Non-pigmented ciliary epithelial cell (primary cell): ENCODE measurements at places on chromosomes 11 and 22.

DNA sequence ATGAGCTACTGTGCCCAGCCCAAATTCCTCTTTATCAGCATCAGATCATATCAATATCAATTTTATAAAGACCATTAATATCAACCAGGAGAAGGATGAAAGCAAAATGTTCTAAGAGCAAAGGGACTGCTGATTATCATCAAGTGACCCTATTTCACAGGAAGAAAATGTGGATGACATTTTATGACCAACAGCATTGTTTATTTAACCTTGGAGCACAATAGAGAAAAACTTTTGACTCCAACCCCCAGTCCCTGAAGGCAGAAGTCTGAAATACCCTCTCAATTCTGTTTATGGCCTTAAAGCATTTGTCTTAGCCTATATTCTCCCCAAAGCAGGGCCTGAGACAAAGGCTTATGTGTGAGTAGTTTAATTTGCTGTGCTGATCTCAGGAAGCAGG, 11.3 kb upstream of the ALG8 start:
- no peak for DNase-seq

GRCh38 chr22:30694171-30694639, 469 bp upstream of the OSBP2 start:
- no peak for DNase-seq

- DNase-seq, result no peak
Observed at GRCh38 chr11:82003671-82004515, 729.8 kb downstream of the FAM181B start.

- DNase-seq, result no peak
Observed at GRCh38 chr11:101553891-101554292, 29.9 kb downstream of the TRPC6 start.

DNA sequence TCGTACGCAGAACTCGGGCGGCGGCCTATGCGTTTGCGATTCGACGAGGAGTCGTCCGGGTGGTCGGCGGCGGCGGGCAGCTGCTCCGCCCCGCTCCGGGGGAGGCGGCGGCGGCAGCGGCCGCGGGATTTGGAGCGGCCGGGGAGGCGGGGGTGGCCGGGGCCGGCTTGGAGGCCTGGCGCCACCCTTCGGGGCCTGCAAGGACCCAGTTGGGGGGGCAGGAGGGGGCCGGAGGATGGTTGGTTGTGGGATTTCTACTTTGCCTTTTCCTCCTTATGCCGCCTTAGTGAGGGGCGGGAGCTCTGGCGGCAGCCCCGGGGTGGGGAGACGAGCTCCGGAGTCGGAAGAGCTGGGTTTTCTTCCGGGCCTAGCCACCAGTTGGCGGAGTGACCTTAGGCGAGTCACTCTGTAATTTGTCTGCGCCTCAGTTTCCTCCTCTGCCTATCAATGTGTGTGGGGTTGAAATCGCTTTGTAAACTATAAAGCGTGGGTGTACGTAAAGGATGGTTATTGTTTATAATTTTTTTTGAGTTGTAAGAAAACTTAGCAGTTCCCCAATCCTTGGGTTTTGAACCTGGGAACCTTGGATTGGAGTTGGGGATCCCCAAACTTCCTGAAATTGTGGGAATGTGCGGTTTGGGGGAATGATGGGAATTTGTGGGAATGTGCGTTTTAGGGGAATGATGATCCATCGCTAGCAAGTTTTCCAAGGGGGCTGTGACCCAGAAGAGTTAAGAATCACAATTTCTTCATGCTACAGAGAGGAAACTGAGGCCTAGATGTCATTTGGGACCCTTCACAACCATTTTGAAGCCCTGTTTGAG, 679 bp downstream of the TUG1 start:
- no peak for DNase-seq

DNA sequence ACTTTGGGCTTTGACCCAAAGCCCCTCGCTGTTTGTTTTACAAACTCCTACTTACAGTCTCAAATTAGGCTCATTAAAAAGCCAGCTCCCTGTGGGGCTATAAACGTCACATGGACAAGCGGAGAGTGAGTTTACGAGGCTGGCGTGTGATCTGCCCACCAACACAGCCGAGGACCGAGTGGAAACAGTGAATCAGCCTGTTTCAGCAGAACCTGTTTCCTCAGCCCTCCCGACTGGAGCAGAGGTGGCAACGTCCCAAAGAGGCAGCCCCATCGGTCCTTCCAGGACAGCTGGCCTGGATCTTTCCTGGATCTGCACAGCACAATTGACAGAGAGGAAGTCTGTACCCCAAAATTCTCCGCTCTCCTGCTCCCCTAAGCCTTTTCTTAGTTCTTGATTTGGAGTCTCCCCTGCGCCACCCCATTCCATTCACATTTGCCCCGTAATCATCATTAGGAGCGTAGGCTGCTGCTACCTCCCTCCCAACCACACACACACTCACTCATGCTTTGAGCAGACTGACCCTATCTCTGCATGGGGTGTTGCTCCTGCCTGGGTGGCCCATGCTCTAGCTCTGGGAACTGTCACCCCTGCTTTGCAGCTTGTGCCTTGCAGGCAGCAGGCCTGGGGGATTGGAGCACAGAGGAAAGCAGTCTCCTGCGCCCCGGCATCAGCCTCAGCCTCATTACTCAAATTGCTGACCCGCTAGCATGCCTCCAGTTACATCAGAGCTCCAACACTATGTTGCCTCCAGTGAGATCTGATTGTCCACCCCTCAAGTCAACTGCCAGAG, 117.8 kb downstream of the NAT10 start:
- DNase-seq, result peak; percentile 57

- no peak for DNase-seq
Observed at GRCh38 chr22:36259615-36260300, 6.8 kb downstream of the APOL1 start.

DNA sequence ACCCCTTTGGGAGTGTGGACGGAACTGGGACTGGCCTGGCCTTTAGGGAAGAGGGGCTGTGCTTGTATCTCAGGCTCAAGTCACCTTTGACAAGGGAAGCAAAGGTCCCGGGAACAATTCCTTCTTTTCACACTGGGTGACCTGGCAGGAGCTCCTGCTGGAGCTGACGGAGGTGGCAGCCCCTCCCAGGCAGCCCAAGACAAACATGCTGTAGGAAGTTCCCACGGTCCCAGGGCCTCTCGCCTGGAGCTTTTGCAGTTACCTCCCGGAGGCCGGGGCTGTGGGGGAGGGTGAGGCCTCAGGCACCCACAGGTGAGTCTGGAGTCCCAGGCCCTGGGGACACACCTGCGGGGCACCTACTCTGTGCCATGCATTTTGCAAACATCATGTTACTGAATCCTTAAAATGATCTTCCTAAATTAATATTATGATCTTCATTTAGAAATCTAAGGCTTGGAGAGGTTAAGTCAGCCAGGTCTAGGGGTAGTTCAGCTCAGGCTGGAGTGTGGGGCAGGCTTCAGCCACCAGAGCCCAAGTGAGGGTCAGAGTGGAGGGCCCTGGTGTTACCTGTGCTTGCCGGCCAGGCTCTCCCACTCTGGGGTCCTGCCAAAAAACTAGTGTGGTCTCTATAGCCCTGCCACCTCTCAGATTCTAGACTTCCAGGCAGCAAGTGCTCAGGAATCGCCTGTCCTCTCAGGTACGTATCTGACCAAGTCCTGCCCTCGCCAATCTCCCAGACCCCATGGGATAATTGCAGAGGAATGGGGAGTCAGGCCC, 15.7 kb upstream of the MYEOV start:
- no peak for DNase-seq

- DNase-seq, result no peak
Observed at GRCh38 chr11:7418906-7419305, 66.4 kb upstream of the OLFML1 start.

- DNase-seq, result no peak
Observed at GRCh38 chr11:133659538-133660201, 127.4 kb upstream of the OPCML start.

- no peak for DNase-seq
Observed at GRCh38 chr11:3995949-3996554, 98.5 kb upstream of the RRM1 start.

GRCh38 chr11:103690356-103690755, 346.1 kb upstream of the DDI1 start:
- DNase-seq, result no peak

GRCh38 chr11:110293389-110293788, 3.0 kb downstream of the RDX start:
- DNase-seq, result no peak

DNA sequence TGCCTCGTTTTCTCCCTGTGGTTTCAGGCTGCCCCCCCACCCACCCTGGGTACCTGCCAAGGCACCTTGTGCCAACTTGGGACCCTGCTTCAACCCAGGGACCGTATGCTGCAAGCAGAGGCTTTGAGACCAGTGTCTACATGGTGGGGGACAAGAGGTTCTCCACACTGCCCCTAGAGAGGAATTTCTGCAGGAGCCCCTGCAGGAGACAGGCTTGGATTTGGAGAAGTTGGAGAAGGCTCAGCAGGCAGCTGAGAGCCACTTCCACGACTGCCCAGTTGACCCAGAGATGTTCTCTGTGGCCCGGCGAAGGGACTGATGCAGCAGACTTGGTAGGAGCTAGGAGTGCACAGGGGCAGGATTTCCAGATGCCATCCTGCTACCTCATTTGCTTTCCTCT, 20.1 kb upstream of the NNMT start:
- DNase-seq, result no peak

DNA sequence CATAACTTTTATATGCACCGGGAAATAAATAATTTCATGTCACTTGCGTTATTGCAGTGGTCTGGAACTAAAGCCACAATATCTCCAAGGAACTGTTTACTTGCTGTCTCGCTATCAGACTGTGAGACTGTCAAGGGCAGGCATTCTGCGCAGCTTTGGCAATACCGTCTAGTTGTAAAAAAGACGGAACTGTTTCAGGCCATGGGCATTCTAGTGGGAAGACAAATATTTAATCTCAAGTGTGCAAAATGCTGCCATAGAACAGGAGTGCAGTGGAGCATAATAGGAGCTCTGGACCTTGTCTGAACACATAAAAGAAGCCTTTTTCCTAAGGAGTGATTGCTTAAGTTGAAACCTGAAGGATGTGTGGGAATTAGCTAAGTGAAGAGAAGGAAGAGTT, 53.8 kb downstream of the PACS1 start:
- no peak for DNase-seq

GRCh38 chr11:101345891-101346290, 216.3 kb upstream of the PGR start:
- no peak for DNase-seq

DNA sequence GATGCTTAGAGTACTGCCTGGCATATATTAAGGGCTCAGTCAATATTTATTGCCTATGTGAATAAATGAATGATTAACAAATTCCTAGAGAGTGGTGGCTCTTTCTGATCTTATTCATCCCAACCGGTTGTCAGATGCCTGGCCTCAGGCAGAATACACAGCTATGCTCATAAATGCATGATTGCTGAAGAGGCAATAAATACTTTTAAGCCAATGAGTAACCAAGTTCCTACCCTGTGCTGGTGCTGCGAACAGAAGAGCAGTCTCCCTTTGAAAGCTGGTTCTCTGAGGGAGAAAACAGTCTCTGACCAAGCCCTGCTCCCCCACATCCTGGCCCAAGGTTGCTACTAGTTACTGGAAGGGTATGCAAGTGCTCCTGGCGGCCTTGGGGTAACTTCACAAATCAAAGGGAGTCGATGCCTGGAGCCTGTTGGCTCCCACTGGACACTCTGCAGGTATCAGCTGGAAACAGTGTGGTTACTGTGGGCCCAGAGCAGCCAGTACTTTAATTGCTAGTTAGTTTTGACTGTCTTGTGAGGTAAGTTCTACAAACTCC, 2.8 kb downstream of the USH1C start:
- DNase-seq, result no peak

GRCh38 chr22:32917577-32918354, 116.3 kb downstream of the TIMP3 start:
- DNase-seq, result no peak

DNA sequence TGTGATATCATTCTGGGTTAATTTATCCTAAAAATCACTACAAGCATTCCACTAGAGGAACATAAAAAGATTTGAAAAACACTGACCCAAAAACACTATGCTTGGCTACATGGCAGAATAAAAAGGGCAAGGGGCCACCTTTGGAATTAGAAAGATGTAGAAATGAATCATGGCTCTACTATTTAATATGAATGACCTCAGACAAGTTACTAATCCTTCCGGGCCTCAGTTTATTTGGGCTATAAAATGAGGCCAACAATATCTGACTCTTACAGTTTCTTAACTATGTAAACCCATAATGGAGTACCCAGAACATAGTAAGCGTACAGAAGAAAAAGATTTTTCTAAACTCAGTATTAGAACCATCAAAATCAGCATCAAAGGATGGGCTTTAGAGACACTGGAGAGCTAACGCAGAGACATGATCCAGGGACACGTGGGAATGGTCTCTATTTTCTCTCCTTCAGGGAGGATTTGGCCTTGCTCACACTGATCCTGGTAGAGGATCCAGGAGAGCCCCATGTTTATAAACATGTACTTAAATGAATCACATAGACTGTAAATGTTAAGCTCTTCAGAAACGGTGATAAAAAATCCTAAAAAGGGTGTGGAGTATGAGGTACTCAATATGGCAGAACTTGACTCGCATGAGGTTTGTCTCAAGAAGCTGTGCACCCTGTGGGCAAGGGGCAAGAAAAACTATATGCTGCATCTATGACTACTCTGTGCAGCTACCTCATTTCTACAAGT, 288.4 kb upstream of the PITPNB start:
- no peak for DNase-seq

DNA sequence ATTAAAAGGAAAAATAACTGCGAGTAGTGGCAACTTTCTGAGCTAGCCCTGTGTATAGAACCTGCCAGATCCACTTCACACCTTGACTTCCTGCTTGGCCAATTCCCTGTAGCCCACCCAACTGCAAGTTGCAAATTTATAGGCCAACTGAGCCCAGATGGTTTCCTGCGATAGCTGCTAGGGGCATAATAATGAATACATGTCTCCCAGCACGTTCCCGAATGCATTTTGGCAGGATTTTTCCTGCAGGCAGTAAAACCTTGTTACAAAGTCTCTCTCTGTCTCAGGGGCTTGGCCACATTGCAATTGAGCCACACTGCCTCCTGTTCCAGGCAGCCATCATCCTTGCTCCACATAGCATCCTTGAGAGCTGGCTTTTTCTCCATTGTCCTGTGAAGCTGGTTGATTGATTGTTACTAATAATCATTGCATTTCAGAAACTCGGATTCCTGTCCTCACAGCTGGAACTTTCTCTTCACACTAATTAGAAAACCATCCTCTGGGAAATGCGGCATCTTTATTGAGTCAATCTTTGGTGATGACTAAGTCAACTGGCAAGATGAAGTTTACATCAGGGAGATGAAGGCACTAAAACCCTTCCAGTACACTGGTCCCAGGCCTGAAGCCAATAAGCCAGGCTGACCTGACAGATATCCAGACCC, 18.6 kb upstream of the LMO2 start:
- no peak for DNase-seq

DNA sequence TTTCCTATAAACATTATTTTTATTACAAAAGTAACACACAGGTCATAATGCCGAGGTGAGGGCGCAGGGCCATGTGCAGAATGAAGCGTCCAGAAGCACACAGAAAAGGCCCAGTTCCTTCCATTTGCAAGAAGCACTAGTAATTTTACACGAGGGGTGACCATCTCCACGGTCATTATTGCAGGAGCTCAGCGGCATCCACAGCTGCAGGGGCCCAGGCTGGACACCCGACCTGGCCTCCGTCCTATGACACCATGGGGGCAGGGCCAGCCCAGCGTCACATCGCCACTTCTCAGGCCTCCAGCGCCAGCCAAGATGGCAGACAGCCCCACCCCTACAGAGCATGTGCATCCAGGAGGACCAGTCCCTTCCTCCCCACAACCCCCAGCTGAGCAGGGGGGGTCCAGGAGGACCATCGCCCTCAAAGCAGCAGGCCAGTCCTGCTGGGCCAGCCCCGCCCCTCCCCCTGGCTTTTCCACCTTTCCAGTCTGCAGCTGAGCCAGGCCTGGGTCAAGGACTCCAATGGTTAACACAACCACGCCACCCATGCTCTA, 3.5 kb downstream of the IGF2 start:
- DNase-seq, result no peak

GRCh38 chr22:35489239-35489638, 51.4 kb upstream of the RASD2 start:
- no peak for DNase-seq
